Astrocyte of the spinal cord (primary cell): ENCODE measurements at places on chromosomes 7 and 10.

DNA sequence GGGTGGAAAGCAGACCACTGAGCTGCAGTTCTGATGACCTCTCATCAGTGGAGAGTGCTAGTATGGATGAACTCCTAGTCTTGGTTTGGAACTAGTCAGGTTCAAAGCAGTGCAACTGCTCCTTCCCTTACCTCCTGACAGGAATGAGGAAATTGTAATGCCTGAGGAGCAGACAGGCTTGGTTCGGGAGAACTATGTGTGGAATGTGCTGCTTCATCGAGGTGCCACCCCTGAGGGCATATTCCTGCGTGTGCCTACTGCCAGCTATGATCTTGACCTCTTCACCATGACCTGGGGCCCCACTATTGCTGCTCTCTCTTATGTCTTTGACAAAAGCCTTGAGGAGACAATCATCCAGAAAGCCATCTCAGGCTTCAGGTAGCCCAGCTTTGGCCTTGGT is 27.4 kb upstream of the NFKB2 start:
- DNase-seq = no peak

DNA sequence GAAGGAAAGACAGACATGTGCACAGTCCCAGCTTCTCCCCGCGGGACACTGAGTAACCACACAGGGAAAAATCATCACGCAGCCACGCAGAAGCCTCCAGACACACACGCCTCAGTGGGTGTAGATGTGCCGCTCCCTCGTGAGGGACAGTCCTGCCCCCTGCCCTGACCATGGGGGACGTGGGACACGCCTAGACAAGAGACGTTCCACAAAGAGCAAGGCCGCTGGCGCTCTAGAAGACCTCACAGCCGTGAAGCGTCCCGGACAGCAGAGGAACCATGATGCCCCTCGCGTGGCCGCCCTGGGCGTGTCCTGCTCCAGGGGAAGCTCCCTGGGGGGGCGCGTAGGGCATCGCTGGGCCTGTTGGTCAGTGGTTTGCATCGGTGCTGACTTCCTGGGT is 210.8 kb downstream of the DNAJB6 start:
- no peak for DNase-seq

DNA sequence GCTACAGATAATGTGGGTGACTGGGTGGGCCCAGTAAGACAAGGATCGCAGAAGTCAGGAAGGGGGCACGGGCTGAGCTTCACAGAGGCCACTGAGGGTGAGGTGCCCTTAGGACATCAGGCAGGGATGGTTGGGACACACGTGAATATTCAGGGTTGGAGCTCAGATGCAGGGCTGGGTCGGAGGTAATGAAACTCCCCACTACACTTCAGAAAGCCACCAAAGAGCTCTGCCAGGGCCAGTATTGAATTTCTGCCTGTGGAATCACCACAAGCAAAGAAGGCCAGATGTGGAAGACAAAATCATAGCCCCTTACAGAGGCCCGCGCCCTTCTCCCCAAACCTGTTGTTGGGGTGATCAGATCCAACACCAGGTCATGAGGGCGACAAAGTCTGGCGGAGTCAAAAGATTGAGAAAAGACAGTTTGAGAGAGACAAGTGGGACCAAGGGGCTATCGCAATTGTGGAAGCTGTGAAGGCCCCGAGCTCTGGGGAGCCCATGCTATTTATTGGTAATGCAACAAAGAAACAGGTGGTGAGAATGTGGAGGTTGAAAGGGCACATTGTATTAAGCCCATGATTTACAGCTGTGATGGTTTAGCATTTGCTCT is 42.4 kb downstream of the STRA8 start:
- no peak for DNase-seq

- no peak for DNase-seq
Observed at GRCh38 chr10:82742898-82743297, 867.9 kb downstream of the NRG3 start.

GRCh38 chr7:23598296-23598695 is 1.1 kb downstream of the CCDC126 start:
- no peak for DNase-seq

DNA sequence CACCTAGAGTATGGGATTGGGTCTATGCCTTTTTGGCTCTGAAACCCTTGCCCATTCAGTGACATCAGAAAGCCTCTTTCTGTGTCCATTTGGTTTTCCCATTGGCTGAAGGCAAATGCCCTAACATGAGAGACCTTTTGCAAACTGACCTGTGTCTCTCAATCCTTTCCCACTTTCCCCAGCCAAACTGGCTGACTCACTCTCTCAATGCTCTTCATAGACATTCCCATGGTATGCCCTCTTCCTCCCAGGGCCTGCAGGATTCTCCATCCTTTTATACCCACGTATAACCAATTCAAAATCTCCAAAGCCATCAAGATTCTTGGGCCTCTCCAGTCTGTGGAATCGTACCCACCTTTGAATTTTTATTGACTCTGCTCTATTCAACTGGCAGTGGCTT is 563.3 kb downstream of the GATA3 start:
- DNase-seq = no peak

- no peak for DNase-seq
Observed at GRCh38 chr10:48568131-48568530, 36.7 kb downstream of the ARHGAP22 start.

- no peak for DNase-seq
Observed at GRCh38 chr10:77208684-77209256, 428.8 kb downstream of the KCNMA1 start.

DNA sequence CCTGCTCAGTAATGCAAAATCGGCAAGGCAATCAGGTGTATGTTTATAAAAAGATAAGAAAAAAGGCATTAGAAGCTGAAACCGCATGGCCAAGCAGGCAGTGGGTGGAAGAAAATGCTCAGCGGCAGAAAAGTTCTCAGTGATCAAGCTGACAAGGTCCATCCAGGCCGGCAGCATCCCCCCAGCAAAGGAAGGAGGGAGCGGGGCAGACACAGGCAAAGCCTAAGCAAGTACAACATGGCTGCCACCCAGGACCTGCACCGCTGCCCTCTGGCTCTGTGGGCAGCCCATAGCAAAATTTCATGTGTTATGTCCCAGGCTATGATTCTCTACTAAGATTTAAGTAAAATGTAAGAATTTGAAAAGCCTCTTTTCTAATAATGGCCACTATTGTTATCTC is 45.4 kb downstream of the MRPS24 start:
- DNase-seq = no peak

DNA sequence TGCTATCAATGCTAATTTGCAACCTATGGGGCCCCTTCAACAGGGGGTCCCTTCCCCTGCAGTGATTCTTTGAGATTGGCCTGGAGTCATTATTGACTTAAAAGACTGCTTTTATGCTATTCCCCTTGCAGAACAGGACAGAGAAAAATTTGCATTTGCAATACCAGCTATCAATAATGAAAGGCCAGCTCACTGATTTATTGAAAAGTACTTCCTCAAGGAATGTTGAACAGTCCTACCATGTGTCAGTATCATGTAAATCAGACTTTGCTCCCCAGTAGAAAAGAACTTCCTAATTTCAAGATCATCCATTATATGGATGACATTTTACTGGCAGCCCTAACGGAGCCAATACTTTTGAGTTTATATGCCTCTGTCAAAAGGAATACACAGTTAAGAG is 29.7 kb upstream of the ABCA13 start:
- no peak for DNase-seq

- no peak for DNase-seq
Observed at GRCh38 chr7:101875283-101875846, 57.9 kb downstream of the CUX1 start.
